Activated CD8-positive, alpha-beta memory T cell treated with anti-CD3 and anti-CD28 coated beads for 1 hour (primary cell): ENCODE measurements at places on chromosomes 4 and X.

DNA sequence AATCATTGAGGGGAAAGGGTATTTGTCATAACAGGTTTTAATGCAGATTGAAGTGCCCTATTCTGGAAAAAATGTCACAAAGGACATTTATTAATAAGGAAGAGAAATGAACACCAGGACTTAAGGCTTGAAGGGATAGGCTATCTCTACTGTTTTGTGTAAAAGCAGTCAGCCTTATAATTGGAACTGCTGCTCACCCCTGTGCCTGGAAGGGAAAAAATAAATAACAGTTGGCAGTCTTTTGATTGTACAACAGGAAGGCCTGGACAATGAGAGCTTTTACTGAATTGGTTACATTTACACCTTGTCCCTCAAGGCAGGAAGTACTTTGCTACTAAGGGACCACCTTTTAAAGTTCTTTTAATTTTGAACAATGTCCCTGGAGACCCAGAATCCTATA, 17.8 kb upstream of the MAGED4 start:
- DNase-seq, result no peak

GRCh38 chr4:157772907-157773306, 399.9 kb downstream of the GASK1B start:
- no peak for DNase-seq

GRCh38 chr4:145177511-145177905, 2.9 kb downstream of the OTUD4 start:
- no peak for DNase-seq

DNA sequence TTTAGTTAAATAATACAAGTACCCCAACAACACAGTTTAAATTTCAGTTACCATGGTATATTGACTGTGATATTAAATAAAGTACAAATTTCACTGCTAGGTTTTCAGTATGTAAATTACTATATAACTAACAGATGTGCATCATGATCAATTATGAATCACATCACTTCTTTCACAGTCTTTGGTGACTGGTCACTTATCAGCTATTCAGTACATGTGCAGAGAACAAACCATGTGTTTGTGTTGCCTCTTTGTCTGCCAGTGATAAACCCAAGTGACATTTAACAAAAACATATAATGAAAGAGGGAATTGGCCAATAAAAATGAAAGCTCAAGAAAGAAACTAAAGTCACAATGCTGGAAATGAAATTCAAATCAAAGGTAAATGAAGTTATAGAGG, 249.3 kb downstream of the CHIC1 start:
- DNase-seq, result no peak

DNA sequence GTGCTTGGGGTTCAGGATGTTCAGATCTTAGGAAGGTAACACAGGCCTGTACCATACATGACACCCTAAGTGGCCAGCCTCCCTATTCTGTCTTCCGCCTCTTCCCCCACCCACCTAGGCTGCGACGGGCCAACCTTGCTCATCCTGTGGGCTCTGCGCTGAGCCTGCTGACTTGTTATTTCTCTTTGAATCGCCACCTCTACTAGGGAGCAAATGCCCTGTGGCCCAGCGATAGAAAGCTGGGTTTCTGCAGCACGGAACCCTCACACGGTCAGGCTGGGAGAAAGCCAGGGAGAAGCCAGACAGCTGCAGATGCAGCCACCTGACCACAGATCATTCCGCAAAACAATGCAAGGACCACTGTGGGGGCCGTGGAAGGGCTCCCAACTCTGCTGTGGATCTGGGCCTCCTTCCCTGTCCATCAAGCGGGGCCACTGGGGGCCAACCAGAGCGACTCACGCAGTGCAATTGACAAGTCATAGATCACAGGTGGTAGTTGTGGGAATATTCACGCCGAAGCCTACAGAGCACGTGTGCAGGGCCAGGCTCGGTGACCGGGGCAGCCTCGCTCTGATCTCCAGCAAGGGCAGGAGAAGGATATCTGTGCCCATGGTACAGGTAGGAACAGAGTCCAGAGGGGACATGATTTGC, 227.5 kb downstream of the AFAP1 start:
- DNase-seq, result no peak
